Activated CD4-positive, alpha-beta T cell treated with anti-CD3 and anti-CD28 coated beads, Interleukin-2, amount 50 U/mL, for 4 hours (primary cell): ENCODE measurements at places on chromosomes 5 and 9.

DNA sequence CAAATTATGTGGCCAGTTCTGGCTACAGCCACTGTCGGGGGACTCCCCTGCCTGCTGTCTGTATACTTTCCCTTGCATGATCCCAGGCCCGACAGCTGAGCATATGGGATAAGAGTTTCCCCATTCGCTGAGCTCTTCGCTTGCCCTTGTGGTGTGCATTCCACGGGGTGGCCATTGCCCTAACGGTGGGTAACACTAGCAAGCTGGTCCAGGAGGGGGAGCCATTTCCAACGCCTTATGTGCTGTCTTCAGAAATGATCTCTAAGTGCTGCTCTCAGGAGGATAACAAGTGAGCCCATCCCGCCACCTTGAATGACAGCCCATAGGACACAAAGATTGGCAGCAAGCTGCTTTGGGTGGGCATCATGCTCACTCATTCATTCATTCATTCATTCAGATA, 190.9 kb downstream of the FSTL4 start:
- no peak for DNase-seq

DNA sequence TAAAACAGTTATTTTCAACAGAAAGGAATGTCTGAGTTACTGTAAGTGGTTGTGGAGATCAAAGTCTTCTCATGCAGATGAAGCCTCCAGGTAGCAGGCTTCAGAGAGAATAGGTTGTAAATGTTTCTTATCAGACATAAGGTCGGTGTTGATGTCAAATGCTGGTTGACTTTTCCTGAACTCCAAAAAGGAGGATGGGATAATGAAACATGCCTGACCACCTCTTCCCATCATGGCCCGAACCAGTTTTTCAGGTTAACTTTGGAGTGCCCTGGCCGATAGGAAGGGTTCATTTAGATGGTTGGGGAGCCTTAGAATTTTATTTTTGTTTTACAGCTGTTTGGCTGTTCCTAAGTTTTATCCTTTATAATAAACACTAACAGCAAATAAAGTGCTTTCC, 478.4 kb downstream of the ACTL7B start:
- DNase-seq: no peak

DNA sequence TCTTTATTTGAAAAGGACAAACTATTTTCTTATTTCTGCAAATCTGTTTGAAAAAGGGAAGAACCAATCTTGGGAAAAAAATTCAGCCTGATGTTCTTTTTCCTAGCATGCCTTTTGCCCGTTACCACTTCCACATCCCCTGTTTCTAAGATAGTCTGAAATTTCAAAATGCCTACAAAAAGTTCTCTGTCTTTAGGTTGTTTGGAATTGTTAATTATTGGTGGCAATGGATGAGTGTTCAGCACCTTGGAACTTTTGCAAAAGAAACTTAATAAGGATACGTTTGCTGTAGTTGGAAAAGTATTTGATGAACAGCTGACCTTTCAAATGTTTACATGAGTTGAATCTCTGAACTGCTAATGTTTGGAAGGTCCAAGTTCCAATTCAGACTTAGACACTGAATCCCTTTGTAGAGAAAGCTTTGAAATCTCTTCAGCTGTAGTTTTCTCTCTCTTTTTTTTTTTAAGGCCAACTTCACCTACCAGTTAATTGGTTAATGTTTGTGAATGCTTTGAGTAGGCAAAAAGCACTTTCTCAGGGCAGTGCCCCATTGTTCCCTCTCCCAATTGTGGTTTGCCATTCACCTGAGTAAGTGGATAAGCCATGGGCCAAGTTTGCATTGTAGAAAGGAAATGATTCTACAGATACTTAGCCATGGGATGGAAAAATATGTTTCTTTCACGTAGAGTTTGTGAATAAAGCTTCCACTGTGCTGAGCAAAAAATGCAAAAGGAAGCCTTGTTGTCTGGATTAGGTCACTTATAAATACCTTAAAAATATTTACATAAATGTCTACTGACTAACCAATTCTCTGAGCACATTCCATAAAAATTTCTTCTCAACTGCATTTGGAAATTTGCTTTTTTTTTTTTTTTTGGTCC, 156.4 kb upstream of the ELL2 start:
- no peak for DNase-seq

DNA sequence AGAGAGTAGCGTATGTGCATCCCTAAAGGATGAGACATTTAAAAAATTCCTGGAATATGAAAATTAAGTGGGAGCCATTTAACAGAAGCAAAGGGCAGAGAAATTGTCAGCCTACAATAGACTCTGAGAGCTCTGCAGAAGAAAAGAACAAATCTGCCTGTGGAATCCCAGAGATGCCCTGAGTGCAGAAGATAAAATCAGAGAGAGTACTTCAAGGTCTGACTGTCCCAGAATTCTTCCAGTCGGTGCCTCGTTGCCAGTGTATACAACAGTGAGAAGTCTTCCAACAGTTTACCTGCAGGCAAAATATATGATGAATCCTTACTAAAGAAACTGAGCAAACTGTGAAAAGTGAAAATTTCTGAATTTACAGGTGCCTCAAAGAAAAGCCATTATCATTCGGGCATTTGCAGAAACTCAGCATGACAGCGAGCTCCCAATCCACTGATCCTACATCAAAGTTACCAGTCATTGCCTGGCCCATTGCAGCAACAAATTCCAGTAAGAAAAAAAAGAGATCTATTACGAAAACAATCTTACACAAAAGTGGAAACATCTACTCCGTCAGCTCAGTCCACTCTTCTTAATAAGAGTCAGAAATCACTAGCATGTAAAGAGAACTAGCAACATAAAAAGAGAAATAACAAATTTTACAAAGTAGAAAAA, 92.8 kb upstream of the VCAN start:
- DNase-seq: no peak

DNA sequence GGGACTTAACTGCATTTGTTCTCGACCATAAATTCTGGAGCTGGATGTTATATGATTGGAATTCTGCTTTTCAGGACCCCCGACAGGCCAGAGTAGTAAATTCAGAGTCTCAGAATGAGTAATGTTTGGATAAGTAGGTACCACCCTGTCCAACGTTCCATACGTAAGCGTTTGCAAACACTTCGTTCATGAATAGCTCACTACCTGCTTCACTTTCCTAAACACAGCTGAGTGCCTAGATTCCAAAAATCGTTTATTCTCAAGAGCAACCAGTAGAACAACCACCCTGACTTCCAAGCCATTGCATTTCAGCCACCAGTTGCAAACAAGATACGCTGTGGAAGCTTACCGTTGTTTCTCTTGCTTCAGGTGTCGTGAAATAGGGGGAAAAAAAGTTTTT, 101.3 kb upstream of the DMRT1 start:
- no peak for DNase-seq

- no peak for DNase-seq
These were observed 38.0 kb downstream of the KCNV2 start for GRCh38 chr9:2755285-2755684.

DNA sequence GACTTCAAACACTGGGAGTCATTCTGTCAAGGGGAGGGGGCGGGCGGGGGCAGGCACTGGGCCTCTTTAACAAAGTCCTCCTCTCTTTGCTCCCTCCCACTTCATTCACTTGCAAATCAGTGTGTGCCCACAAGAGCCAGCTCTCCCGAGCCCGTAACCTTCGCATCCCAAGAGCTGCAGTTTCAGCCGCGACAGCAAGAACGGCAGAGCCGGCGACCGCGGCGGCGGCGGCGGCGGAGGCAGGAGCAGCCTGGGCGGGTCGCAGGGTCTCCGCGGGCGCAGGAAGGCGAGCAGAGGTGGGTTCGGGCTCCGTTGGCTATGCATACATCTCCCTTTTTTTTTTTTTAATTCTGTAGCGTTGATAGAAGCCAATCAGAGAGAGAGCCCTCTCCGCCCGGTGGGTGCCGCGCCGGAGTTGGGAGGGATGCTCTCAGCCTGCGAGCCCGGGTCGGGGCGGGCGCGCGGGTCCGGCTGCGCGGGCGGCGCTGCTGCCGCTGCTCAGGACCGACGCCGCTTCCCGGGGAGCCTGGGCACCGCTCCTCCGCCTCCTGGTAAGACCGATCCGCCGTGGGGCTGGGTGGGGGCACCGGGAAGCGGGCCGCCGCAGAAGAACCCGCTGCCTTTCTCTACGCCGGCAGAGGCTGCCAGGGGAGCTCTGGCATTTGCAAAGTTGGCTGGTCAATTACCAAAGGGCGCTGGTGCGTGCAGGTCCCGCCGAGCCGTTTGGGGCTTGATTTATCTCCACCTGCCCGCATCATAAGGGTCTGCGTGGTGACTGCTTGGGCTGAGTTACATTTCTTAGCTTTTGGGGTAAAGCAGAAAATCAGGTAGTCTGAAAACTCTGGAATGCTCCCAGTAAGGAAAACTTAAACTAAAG, at the start of gene CDH6:
Gene CDH6 (plus strand): TSS at position 96 of the 877 bp plus-strand sequence. CDS start 73,788 bp downstream, outside the sequence.
- no peak for DNase-seq

DNA sequence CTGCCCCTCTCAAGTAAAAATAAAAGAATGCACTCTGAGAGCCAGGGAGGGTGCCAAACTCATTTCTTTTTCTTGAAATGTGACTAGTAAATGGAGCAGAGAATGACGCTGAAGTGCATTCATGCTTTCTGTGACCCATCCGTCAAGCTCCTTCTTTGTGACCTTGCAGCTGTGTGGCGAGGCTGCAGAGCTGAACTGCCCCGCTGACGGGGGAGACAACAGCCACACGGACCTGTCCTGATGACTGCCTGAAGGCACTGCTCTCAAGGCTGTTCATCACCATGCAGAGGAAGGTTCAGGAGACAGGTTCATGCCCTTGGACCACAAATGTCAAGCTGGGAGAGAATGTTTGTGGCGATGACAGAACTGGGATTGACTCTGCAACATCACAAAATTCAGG, 21.0 kb upstream of the RASGEF1C start:
- no peak for DNase-seq

GRCh38 chr5:72252574-72253155, 67.4 kb downstream of the MRPS27 start:
- DNase-seq: no peak

DNA sequence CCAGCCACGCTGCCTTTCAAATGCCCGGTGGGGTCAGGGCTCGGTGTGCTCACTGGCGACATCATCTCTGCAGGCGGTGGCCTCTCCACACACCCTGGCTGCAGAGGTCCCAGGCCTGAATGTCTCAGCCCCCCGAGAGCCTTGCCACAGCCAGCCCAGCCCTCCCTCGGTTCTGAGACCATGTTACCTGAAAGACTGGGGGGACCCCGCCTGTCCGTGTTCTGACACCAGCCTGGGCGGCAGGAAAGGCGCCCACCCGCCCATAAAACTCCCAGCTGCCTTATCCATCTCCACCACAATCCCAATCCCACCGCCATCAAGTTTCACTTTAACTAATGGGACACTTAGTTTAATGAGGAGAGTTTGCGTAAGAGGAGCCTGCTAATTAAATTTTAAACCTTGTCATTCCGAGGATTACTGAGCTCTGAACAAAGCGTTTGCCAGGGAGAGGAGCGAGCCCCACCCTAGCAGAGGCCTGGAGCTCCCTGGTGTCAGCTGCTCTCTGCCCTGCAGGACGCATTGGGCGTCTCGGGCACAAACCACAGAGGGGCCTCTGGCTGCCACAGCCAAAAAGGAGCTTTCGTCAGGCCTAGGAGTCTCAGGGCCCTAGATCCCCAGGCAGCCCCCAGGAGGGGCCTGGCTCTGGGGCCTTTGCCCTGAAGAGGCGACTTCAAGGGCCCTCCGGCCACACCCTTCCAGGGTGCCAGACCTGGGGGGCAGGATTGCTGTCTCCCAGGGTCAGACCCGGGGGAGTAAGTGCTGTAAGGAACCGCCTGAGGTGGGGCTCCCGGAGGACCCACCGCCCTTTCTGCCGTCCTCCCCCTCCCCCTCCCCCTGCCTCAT, 15.3 kb downstream of the LHX3 start:
- no peak for DNase-seq

GRCh38 chr5:73997960-73998359, 372.0 kb downstream of the ARHGEF28 start:
- DNase-seq: no peak

GRCh38 chr5:147560718-147561331, 51.0 kb upstream of the DPYSL3 start:
- no peak for DNase-seq

GRCh38 chr5:97010606-97011005, 74.7 kb downstream of the LNPEP start:
- no peak for DNase-seq

DNA sequence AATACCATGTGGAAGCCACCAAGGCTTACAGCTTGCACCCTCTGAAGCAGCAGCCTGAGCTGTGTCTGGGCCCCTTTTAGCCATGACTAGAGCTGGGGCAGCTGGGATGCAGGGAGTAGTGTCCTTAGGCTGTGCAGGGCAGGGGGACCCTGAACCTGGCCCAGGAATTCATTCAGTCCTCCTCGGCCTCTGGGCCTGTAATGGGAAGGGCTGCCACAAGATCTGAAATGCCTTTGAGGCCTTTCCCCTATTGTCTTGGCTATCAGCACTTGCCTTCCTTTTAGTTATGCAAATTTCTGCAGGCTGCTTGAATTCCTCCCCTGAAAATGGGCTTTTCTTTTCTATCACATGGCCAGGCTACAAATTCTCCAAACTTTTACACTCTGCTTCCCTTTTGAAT, 9.0 kb downstream of the GPR150 start:
- DNase-seq: no peak

GRCh38 chr9:128247226-128247803, 28.5 kb downstream of the GOLGA2 start:
- no peak for DNase-seq

GRCh38 chr9:126423916-126424185, 97.2 kb downstream of the MVB12B start:
- DNase-seq: no peak

DNA sequence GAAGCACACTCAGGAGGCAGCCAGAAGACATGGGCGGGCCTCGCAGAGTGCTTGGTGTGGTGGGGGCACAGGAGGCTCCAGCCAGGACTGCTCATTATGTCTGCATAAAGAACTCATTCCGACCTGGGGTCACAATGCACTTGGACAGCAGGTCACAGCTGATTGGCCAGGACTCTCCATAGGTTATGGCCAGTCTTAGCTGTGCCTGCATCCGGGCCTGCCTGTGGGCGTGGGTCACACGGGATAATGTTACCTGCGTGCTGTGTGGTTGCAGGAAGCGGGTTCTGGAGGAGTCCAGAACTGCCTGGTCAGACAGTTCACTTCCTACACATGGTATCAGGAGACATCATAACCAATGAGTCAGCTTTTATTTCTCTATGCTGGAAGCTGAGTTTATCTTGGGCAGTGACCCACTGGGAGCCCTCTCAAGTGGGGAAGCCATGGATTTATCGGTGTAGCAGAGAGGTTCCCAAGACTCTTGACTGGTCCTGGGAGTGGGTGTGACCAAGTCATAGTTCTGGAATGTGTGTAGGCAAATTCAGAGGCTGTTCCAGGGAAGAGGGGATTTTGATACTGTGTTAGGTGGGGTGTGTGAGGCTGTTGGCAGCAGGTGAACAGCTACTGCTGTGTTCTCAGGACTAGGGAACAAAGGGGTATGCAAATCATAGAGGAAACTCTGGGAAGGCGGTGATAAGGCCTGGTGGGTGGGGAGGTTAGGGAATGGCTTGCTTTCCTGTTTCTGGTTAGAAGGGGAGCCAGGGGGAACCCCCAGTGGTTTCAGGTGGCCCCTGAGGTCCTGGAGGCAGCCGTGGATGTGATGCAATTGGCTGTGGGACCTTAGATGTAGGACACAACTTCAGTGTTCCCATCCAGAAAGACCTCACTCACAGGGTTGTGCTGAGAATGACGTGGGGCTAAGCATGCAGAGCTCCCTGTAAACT, 51.3 kb downstream of the ARHGEF37 start:
- no peak for DNase-seq
